ENCODE measurements at places on chromosomes 12 and 14. TPM values are rescaled to one million over a fixed set of nuclear protein-coding genes. Genes with fewer than 3 reads are reported as not detected.

ADAMTS20 gene
- 10.9 TPM for total RNA-seq

CDH24 gene
- total RNA-seq = 15.0 TPM

PGF gene
- 1.0 TPM for total RNA-seq

OR4E2 gene
- total RNA-seq = not detected

TBC1D30 gene
- total RNA-seq = 9.7 TPM

SPIC gene
- total RNA-seq = not detected

C1S gene
- total RNA-seq = 0.56 TPM

INHBE gene
- not detected for total RNA-seq

CMA1 gene
- total RNA-seq = not detected

CS gene
- total RNA-seq = 133 TPM

RBP5 gene
- total RNA-seq = not detected

LMBR1L gene
- 32.7 TPM for total RNA-seq

SVOP gene
- not detected for total RNA-seq

HOXC13 gene
- not detected for total RNA-seq

FOXA1 gene
- 0.99 TPM for total RNA-seq

LAG3 gene
- total RNA-seq = 2.9 TPM

ACAD10 gene
- total RNA-seq = 13.8 TPM

RPS29 gene
- total RNA-seq = 6,941 TPM

SLC4A8 gene
- total RNA-seq = 132 TPM

DUSP6 gene
- 23.6 TPM for total RNA-seq

IRAK3 gene
- total RNA-seq = 0.37 TPM

DAO gene
- total RNA-seq = not detected

LRRC43 gene
- 0.24 TPM for total RNA-seq

YEATS4 gene
- total RNA-seq = 159 TPM

C1R gene
- total RNA-seq = 8.8 TPM

KRT2 gene
- total RNA-seq = not detected

EPYC gene
- total RNA-seq = not detected

FLVCR2 gene
- 2.8 TPM for total RNA-seq

ABCD2 gene
- 0.04 TPM for total RNA-seq

NANOG gene
- total RNA-seq = not detected

ABCC9 gene
- not detected for total RNA-seq

CLEC4C gene
- not detected for total RNA-seq

PTPRQ gene
- total RNA-seq = 0.07 TPM

KRT79 gene
- total RNA-seq = not detected

Data from neural progenitor cell (in vitro differentiated cells).